ENCODE measurements at places on chromosomes 3 and 15.
A peak's percentile ranks its signal among the peaks of the same experiment; 100 is the strongest.

GRCh38 chr15:74994685-74995084 lies 678 bp upstream of the SCAMP5 start:
- DNase-seq = no peak

- peak; percentile 15 for DNase-seq
These were observed 928 bp downstream of the CEP97 start for GRCh38 chr3:101725194-101725889.

GRCh38 chr3:20622304-20622703 lies 436.3 kb upstream of the SGO1 start:
- DNase-seq = no peak

DNA sequence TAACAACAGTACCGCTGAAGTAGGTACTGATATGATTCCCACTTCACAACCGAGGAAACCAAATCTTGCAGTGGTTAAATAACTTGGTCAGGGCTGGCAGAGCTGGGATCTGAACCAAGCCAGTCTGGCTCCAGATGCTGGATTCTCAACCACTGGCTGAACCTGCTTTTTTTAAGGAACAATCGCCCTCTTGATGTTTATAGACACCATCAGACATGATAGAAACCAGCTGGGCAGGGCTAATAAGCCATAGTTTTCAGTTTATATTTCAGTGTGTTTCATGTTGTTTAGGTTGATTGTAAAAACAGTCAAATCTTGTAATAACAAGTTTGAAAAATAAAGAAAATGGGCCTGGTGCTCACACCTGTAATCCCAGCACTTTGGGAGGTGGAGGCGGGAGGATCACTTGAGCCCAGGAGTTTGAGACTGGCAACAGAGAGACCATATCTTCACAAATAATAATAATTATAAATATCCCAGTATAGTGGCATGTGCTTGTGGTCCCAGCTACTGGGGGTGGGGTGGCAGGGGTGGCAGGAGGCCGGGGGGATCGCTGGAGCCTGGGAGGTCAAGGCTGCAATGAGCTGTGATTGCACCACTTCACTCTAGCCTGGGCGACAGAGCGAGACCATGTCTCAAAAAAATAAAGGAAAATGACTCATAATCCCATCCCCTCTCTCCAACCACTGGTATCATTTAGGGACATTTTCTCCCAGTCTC lies 36.7 kb downstream of the XYLB start:
- DNase-seq = no peak

GRCh38 chr3:52194485-52195290 lies 3.3 kb upstream of the ALAS1 start:
- no peak for DNase-seq

DNA sequence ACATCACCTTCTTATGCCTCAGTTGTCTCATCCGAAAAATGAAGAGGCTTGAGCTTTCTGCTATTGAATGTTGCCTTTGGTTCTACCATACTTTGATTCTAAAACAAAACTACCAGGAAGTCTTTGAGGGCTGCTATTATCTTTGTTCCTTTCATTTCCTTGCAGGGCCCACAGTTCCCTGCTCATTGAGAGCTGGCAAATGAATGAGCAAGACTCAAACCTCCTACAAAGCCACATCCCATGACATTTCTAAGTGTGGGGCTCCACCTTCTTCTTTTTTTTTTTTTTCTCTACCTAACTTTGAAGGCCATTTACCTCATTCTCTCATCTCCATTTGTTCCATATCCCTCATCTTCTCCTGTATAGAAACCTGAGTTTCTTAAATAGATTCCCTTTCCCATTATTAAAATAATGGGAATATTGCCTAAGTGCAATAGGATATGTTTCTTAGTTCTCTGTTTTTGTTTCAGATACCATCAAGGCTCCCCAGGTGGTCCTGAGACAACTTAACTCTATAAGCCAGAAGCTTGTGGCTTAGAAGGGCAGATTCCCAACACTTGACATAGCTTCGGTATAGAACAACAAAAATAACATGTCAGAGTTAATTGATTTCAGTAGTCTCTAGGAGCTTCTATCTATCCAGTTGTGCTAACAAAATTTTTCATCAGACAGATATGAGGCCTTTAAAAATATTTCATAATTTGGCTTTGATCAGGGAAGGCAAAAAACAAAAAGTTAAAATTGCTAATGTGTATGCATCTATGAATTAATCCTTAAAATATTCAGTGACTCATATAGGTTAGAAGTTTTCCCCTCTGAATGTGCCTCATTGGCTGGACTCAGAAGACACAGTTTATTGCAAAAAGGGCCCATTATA lies 951.6 kb downstream of the TUSC7 start:
- DNase-seq = no peak

DNA sequence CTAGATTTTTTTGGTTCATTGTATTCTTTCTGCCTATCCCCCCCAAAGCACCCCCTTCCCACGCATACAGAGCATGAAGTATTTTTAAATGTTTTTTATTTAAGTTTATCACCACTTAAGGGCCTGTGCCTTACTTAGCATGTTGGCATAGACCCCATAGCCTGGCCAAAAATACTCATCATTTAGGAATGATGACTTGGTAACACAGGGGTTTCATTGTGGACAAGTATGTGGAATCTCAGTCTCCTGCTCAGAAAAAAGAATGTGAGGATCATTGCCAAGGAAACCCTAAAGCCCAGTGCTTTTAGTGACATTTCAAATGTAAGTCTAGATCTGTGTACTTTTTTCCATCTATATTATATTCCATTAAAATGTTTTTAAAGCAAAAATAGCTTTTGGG lies 146.3 kb downstream of the ALCAM start:
- no peak for DNase-seq

GRCh38 chr3:177676947-177677587 lies 479.8 kb upstream of the TBL1XR1 start:
- no peak for DNase-seq
